ENCODE measurements at places on chromosomes 4 and X.
A peak's percentile ranks its signal among the peaks of the same experiment; 100 is the strongest.

- peak; percentile 44 for DNase-seq
Observed at GRCh38 chr4:168059251-168059650, 33.1 kb upstream of the ANXA10 start.

DNA sequence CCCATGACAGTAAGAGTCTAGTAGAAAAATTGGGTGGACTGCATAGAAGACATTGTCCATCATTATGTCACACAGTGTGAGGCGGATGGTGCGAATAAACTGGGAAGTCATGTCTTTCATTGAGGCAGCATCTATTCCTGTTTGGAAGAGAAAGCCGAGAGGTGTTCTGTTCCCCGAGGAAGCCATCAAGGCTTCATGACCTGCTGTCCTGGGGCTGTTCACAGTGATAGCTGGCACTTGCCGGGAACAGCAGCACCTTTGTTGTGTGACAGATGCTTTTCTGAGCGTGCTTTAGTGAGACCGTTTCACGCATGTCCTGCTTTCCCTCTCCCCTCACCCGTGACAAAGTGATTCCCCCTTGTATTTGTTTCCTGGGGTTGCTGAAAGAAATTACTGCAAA is 20.3 kb downstream of the RGS12 start:
- no peak for DNase-seq

GRCh38 chrX:100870527-100870926 is 3.6 kb downstream of the NOX1 start:
- no peak for DNase-seq

DNA sequence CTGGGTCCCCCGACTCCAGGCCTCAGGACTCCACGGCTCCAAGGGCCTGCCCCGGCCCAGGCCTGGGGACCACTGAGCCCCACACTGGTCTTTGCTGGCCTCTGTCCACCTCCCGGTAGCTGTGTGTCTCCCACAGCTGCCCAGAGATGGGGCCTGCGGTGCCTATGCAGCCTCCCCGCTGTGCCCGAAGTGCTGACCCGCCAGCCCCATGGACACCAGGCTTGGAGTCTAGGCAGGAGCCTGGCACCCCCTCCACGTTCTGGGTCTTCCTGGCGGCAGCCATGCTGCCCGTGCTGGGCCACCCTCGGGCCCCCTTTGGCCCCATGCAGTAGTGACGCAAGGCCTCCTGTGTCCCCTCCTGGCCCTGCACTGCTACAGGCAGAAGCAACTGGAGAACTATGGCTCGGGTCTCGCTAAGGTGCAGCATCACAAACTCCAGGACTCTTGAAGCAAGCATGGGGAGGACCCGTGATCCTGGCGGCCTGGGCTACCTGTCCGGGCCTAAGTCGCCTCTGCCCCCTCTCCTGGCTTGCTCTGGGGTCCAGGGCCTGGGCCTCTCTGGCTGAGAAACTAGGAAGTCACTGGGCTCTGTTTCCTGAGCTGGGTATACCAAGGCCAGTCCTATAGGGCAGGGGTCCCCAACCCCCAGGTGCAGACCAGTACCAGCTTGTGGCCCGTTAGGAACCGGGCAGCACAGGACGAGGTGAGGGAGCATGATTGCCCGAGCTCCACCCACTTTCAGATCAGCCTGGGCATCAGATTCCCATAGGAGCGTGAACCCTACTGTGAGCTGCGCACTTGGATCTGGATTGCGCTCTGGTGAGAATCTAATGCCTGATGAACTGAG is 917 bp downstream of the MYL5 start:
- no peak for DNase-seq

GRCh38 chr4:42278709-42279324 is 118.5 kb upstream of the SHISA3 start:
- DNase-seq = no peak

GRCh38 chrX:94831364-94831763 is 1157.4 kb downstream of the FAM133A start:
- no peak for DNase-seq

DNA sequence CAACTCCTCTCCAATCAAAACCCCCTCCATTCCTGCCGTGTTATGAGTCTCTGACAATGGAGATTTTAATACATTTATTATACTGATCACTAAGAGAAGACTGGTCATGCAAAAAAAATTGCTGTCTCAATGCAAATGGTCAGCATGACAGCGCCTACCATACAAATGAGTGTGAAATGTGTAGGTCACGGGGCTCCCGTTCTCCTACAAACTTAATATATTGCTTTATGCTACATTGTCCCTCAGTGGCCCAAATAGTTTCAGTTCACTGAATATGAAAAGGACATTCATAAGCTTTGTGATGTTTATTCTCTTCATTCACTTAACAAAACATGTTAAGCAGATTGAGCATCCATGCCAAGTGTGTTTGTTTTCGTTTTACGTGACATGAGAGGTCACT is 116.1 kb downstream of the SPANXN3 start:
- DNase-seq = no peak

- no peak for DNase-seq
Observed at GRCh38 chr4:8761824-8762205, 109.8 kb downstream of the HMX1 start.

- no peak for DNase-seq
Observed at GRCh38 chrX:1451661-1452515, 821 bp downstream of the ASMTL start.

DNA sequence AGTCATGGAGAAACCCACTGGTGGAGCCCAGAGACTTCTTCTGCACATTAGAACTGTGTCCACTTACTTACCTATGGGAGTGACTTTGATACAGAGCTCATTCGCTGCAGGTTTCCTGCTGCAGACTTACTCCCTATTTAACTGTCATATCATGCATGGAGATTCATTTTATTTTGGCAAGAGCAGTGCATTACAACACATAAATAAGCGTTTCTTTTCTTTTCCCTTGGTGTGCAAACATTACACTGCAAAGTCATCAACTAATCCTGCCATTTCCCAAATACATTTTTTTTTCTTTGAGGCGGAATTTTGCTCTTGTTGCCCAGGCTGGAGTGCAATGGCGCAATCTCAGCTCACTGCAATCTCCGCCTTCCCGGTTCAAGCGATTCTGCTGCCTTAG is 230.9 kb upstream of the SFRP2 start:
- no peak for DNase-seq

DNA sequence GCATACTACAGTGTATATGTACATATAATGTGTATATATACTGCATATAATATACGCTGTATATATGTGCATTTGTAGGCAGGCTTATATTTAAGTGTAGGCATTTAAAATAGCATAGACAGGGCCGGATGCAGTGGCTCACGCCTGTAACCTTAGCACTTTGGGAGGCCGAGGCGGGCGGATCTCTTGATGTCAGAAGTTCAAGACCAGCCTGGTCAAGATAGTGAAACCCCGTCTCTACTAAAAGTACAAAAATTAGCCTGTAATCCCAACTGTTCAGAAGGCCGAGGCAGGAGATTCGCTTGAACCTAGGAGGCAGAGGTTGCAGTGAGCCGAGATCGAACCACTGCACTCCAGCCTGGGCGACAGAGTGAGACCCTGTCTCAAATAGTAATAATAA is 78.4 kb downstream of the JAKMIP1 start:
- no peak for DNase-seq

GRCh38 chr4:171007618-171008390 is 805.4 kb upstream of the GALNTL6 start:
- DNase-seq = no peak

DNA sequence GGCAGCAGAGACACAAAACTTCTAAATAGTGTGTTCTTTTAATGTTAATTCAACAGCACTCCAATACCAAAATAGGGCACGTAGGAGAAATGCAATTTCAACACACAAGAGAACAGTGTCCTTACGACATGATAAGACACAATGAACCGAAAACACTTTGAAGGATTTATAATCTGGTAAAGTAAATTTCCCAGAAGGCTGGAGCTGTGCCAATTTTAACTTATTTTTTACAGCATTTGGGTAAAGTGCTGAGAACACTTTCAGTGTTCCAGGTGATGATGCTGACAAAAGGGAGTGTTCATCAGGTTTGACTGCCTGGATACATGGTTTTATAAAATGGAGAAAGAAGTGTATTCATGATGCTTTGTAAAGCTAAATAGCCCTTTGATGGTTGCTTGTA is 76.5 kb downstream of the MAPK10 start:
- DNase-seq = no peak

DNA sequence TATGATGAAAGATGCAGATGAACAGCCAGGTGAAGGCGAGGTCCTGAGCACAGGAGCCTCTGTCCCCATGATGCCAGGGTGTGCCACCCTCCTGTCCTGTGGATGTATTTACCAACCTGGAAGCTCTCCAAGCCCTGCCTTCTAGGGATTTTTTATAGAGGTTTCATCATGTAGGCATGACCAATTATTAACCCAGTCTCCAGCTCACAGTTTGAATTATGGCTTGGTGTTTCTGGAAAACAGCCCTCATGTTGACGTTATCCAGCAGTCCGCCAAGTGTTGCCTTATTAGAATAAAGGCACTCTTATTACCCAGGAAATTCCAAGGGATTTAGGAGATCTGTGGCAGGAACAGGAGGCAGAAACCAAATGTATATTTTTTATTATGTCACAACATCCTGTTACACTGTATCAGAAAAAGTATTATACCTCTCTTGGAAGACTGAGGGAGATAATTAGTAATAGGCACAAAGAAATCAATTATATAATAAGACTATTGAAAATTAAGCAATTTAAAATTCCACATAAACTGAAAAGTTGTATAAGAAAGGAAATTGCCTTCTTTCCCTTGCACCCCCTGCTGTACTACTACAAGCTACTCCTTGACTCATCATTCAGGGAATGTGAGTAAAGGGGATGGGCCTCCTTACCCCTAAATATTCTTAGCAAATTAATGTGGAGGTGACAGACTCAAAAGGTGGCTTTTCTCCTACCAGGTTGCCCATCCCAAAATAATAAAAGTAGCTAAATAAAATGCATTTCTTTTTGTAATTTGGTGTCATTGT is 129.6 kb downstream of the ZNF330 start:
- peak; percentile 84 for DNase-seq

DNA sequence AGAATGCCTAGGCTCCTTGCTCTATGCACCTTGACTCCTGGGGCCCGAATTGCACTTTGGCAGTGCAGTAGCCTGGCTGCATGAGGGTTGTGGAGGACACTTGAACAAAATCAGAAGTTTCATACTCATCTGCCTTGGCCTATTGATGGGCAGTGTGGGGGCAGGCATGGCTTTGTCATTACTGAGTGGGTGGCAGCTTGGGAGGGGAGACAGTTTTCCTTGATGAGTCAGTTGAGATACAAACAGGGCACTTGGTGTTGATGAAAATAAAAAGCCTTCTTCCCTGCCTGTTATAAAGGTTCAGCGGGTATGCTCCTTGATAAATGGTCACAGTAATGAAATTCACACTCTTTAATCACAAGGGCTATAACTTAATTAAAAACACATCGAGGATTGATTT is 126.8 kb upstream of the MAMLD1 start:
- no peak for DNase-seq

Data from fibroblast of skin of left biceps (primary cell).